Upper lobe of right lung (tissue), 1 donor: ENCODE measurements at places on chromosomes 4 and X. TPM values are rescaled to one million over a fixed set of nuclear protein-coding genes. Genes with fewer than 3 reads are reported as not detected.

The ARHGEF6 gene
- total RNA-seq, result 42.8 TPM

The GBA3 gene
- total RNA-seq, result 0.26 TPM

The IL9R gene
- 1.2 TPM for total RNA-seq

The CPZ gene
- total RNA-seq, result 6.7 TPM

The MAGEC3 gene
- total RNA-seq, result not detected

DNA sequence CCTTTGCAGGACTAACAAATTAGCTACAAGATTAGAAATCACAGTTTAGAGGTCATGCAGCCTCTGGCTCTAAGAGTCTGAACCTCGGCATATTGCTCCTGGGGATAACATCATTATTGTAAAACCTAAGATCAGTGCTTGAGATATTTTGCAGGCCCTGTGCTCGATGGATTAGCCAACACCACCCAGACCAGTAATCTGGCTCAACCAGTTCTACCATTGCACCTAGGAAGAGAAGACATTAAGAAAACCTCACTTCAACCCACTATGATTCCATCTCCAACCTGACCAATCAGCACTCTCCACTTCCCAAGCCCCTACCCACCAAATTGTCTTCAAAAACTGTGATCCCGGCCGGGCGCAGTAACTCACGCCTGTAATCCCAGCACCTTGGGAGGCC lies 43.6 kb downstream of the WFS1 start:
- no peak for DNase-seq

DNA sequence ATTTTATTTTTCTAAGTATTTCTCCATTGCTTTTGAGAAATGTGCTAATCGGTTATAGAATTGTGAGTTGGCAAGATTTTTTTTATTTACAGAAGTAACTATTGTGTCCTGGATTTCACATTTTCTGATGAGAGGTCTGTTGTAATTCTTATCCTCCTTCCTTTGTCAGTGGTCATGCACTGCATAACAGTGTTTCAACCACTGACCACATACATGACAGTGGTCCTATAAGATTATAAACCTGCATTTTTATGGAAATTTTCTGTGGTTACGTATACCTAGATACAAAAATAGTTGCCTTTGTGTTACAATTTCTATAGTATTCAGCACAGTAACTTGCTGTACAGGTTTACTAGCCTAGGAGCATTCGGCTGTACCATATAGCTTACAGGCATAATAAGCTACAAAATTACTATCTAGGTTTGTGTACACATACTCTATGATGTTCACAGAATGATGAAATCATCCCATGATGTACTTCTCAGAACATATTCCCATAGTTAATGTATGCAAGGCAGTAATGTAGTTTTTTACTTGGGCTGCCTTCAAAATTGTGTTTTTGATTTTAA lies 47.8 kb downstream of the APELA start:
- DNase-seq, result no peak

DNA sequence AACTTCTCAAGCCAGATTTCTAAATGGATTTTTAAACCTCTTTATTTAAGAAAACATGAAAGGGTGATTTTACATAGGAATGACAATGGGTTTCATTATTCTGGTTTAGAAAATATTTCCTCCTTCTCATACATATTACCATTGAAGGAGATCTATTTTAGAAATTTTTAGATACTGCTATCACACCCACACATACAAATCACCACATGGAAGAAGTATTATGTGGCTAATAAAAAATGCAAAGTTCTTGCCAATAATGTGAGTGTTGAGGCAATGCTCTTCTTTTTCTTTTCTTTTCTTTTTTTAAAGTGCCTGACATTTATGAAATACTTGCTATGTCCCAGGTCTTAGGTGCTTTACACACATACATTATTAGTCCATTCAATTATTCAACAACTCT lies 6.8 kb downstream of the STAP1 start:
- no peak for DNase-seq

DNA sequence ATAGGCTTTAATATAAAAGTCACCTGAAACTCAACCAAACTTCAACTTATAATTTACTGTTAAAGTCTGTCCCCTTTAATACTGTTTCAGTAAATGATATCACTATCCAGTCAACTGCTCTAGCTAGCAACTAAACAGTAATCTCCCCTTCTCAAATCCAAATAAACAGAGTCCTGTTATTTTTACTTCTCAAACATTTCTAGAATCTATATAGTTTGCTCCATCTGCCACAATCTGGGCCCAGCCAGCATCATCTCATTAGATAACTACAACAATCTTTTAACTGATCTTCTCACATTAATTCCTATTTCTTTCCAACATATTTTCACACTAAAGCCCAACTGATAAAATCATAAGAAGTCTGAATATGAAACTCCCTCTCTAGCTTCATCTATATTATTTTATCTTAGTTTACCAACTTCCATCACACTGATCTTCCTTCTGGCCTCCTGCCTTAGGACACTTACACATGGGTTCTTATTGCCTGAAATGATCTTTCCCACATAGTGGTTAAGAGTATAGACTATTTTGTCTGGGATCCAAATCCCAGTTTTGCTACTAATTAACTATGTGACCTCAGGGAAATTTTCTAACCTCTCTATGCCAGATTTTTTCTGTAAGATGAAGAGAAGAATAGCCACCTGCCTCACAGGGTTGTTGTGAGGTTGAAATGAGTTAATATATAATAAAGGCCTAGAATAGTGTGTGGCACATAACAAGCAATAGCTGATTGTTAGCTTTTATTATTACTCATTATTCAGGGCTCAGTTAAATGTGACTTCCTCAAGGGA lies 18.6 kb downstream of the TBCK start:
- no peak for DNase-seq

GRCh38 chr4:116520886-116521285 lies 564.5 kb downstream of the TRAM1L1 start:
- no peak for DNase-seq

DNA sequence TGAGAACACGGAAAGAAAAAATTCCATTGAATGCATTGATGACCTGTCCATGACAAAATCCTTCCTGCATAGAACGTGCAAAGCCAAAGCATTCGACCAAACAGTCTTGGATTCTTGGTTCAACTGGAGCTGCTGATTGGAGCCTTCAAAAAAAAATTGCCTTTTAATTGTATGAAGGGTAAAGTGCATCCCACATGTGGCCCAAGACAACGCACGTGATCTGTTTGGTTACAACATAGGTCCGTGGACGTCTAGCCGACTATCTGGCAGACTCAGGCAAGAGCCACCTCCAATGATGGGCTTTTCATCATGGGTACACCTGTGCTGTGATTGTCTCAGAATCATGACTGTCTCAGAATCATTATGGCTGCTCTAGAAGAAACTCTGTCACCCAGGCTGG lies 52.3 kb downstream of the SHOX start:
- DNase-seq, result no peak

GRCh38 chrX:41045960-41046567 lies 39.2 kb upstream of the USP9X start:
- no peak for DNase-seq

- DNase-seq, result peak; percentile 72
Observed at GRCh38 chr4:167622481-167623240, 388.4 kb upstream of the SPOCK3 start.

DNA sequence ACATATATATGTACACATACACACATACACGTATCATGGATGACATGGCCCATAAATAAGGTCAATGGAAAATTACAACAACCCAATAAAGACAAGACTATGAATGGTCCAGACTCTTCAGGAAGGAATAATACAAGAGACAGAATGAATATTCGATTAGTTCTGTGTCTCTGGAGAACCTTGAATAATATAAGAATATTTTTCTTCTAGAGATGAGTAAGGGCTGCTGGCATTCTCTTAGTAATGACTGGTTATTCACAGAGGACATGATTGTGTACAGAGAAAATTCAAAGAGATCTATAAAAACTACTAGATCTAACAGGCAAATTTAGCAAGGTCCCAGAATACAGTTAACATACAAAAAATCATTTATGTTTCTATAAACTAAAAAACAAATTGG lies 23.3 kb downstream of the SPIN4 start:
- DNase-seq, result no peak

DNA sequence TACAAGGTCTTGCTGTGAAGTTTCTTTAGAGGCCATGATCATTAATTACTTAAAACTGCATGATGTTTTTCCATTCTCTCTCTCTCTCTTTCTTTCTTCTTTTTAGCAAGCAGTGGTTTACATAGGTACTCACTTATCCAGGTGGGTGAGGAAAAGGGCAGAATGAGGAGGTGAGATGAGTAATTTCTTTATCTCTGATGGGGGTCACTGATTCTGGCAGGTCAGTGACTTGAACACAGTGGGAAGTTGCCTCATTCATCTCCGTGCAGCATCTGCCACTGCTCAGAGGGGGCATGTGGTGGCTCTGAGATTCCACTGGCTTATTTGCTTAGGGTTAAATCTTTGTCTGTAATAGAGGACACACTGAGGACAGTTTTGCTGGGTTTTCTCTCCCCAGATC lies 62.6 kb downstream of the FAM114A1 start:
- DNase-seq, result no peak

DNA sequence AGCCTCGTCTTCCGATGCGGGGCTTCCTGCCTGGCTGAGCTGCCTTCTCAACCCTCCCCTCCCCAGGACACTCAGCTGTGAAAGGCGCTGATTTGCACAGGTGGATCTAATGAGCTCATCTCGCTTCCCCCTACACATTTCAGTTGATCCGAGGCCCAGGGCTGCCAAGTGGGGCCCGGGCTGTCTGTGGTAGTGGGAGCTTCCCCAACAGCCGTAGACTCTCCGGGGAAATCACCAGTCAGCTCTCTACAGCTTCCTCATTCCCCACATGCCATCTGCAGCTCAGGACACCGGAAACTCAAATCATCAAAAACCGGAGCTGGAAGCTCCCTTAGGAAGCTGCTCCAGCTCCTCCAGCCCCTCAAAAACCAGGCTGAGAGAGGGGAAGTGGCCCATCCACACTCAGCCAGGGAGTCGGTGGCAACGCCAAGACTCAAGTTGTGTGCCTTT lies 56.2 kb downstream of the SMIM20 start:
- DNase-seq, result peak; percentile 68
